NCI-H226 (cell line): ENCODE measurements at places on chromosomes 16 and 17.

- DNase-seq, result no peak
These were observed 74.1 kb upstream of the TBX2 start for GRCh38 chr17:61325382-61326073.

GRCh38 chr16:82639263-82639662 is 12.5 kb downstream of the CDH13 start:
- DNase-seq, result no peak

DNA sequence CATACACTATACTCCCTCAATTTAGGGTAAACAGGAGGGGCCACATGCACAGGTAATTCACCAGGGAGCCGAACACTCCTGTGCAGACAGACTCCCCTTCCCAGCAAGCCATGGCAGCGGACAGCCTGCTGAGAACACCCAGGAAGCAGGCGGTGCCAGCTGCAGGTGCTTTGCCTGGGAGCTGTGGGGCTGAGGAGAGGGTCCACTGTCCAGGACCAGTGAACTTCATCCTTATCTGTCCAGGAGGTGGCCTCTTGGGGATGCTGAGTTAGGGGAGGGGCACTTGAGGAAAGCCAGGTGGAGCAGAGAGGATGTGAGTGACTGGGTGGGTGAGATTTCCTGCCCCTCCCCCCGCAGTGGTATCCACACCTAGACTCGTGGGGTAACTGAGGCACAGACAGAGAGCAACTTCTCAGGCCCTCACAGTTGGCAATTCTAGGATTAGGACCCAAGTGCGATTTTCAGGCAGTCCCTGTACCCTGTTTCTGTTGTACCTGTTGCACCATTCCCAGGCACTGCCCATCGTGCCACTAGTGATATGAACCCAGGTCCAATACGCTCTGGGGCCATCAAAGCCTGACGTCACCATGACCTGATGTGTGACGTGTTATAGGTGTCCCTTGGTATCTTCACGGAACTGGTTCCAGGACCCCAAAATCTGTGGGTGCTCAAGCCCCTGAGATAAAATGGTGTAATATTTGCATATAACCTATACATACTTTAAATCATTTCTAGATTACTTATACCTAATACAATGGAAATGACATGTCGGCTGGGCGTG is 1.2 kb downstream of the GRN start:
- no peak for DNase-seq

DNA sequence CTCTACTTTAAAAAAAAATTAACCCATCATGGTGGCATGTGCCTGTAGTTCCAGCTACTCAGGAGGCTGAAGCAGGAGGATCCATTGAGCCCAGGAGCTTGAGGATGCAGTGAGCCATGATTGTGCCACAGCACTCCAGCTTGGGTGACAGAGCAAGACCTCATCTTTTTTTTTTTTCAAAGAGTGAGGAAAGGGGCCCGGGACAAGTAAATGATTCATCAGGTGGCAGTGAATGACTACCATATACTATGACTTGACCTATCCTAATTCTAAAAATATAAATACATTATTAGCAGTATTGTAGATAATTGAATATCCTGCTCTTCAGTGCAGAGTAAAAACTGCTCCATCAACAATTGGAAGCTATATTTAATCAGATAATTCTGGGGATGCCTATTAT is 55.3 kb downstream of the CLUH start:
- no peak for DNase-seq

- DNase-seq, result no peak
These were observed 47.3 kb downstream of the BRIP1 start for GRCh38 chr17:61815863-61816503.

DNA sequence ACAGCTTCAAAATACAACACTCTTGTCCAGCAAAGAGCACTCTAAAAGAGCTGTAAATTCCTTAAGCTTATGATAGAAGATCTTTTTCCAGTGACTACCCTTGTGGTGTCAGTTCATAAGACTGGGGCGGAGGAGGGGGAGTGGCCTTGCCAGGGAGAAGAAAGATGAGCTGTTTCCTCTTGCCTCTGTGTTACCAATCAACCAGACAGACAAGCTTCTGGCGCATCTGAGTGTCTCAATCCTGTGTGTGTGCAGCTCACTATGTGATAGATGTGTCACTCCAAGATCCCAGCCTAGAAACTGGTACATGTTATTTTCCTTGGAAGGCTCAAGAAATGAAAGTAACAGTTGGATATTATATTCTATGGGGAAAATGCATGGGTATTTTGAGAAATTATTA is 167.4 kb upstream of the CACNG3 start:
- DNase-seq, result no peak

DNA sequence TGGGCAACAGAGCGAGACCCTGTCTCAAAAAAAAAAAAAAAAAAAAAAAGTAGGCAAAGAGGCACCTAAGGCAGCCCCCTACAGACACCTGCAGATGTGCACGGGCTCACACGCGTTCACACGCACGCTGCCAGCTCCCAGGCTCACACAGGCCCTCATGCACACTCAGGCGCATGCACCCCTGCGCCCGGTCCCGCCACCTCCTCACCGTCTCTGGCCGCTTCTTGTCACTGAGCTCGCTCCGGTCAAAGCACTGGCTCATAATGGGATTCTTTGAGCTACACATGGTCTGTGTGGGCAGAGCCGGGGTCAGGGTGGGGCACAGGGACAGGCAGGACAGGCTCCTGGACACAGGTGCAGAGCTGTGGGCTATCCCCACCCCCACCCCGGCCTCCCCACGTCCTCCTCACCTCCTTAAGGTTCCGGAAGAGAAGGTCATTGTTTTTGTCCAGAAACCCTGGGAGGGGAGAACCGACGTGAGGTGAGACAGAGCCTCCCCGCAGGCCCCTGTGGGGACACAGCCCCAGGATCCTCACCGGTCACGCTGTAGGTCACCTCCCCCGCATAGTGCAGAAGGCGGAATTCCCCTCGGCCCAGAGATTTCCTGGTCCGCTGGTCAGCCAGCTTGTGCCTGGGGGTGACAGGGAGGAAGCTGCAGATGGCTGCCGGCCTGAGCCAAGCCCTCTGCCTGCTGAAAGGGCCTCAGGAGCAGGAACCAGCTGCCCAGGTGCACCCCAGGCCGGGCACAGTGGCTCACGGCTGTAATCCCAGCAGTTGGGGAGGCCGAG is 17.9 kb downstream of the MYO1C start:
- DNase-seq, result no peak
